ENCODE measurements at places on chromosomes 16 and 17.

DNA sequence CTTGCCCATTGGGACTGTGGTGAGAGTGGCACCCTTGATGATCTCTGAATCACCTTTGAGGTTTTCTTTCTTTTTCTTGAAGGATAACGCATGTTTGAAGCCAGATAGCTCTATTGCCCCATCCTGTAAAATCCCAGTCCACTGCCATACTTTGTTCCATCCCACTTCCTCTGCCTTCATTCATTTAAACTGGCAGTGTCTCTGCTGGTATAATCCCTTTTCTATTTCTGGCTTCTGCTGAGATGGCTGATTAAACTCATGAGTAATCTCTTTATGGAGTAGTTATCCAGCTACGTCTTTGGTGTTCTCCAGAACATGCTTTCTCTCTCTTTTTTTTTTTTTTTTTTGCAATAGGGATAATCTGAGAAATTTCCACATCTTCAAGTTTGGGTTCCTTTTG is 656.5 kb upstream of the SALL1 start:
- no peak for DNase-seq

DNA sequence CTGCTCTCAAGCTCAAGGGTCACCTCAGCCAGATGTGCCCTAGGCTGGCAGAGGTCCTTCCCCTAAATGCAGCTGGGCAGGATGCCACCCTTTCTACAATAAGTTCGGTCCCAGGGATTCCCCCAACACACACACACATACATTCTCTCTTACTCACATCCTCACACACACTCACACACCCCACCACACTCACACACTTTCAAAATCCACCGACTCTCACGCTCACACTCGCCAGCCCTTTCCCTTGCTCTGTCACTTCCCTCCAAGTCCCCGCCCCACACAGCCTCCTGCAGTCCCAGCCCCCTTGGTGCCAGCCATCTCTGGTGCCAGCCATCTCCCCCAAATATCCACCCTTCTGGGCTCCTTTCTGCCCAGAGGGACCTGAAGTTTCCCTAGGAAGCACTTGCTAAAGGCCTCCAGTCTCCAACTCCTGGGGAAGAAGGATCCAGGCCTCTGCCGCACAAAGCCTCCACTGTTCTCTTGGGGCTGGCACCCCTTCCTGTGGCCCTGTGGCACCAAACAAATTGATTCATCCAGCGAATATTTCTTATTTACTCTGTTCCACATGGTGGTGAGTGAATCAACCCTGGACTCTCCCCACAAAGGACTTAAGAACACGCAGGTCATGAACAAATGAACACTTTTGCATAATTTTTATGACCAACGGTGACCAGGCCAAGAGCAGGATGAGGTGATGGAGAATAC is 3.8 kb upstream of the USP36 start:
- no peak for DNase-seq

GRCh38 chr16:58462499-58462996 is 37.4 kb upstream of the NDRG4 start:
- no peak for DNase-seq

GRCh38 chr17:4109449-4109848 is 33.4 kb downstream of the ZZEF1 start:
- no peak for DNase-seq

- no peak for DNase-seq
Observed at GRCh38 chr17:57677301-57677700, 67.8 kb downstream of the CCDC182 start.

DNA sequence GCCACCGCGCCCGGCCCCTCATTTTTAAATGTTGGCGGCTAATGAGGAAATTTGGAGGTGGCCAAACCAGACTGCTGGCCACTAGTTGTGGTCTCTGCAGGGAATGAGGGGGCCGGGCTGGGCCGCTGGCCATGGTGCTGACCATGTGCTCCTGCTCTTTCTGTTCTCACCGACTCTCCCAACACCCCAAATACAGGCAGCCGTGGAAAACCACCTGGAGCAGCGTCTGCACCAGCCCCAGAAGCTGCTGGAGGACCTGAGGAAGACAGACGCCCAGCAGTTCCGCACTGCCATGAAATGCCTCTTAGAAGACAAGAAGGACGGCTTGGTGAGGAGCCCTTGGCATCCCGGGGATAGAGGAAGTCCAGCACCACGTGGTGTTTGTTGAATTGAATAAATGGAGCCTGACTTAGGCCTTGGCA is 21.3 kb downstream of the OTOA start:
- DNase-seq, result no peak

DNA sequence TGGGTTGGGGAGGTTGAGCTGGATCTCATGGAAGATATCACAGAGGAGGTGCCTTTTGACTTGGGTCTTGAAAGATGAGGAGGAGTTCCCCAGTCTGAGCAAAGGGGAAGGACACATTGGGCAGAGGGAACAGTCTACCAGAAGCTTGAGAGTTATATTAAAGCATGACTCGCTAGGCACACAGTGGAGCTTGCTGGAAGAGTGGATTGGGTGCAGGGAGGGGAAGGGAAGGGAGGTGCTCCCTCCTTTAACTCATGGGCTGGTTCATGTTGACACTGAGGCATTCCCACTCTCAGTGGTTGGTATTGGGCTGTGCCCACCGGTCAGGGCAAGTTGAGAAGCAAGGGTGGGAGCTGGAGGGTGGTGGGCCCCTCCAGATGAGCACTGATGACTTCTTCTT is 5.9 kb downstream of the TMEM98 start:
- DNase-seq, result no peak

- DNase-seq, result no peak
Observed at GRCh38 chr17:8055851-8056231, 17.0 kb downstream of the ALOX15B start.

DNA sequence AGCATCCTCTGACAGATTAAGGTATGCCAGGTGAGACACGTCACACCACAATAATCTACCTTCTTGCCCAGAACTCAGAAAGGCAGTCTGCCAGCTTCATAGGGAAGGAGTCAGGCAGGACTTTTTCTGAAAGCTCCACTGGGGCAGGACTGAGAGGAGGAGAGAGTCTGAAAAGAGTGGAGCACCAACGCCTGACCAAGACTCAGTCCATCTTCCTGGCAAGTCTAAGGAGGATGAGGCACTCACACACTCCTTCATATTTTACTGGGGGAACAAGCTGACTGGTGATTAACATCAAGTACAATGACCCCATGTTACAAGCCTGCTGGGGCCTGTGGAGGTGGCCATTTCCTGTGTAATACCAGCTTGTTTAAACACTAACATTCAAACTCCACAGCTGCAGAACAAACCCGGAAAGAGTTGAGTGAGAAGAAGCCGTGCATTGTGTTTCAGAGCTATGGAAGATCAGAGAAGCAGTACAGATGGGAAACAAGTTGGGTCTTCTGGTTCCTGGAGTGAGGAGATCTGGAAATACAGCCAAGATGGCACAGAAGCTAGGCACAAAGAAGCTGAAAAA is 122.4 kb downstream of the HIC1 start:
- DNase-seq, result no peak

- DNase-seq, result no peak
Observed at GRCh38 chr17:30819971-30820705, 4.4 kb downstream of the CRLF3 start.

- DNase-seq, result no peak
Observed at GRCh38 chr17:75454193-75454592, 2.2 kb upstream of the TMEM94 start.

GRCh38 chr17:71117466-71117865 is 948.1 kb downstream of the KCNJ2 start:
- DNase-seq, result no peak

DNA sequence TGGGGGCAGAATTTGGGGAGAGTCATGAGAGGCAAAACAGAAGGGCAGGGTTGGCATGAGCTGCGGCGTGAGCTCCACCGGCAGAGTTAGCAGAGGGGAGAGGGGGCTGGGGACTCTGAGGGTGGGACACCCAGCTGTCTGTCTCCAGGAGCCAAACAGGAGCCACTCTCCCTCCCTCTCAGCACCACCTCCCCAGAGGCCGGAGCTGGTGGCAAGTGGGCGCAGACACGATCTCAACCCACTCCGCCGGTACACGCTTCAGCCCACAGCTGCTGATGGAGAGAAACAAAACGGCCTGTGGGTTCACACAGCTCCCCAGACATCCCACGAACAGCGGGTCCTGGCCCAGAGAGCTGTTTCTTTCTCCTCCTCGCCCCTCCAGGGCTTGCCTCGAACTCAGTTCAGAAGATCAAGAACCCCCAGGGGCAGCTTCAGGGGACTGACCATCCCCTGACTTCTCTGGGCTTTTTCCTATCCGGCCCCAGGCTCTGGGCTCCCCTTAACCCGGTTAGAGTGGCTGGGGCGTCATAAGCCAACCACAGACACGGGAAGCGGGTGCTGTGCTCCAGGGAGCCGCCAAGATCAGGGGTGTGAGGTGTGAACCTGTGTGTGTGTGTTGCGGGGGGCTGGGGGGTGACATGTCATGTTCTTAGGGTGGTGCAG is 7.6 kb downstream of the RHBDF2 start:
- no peak for DNase-seq

DNA sequence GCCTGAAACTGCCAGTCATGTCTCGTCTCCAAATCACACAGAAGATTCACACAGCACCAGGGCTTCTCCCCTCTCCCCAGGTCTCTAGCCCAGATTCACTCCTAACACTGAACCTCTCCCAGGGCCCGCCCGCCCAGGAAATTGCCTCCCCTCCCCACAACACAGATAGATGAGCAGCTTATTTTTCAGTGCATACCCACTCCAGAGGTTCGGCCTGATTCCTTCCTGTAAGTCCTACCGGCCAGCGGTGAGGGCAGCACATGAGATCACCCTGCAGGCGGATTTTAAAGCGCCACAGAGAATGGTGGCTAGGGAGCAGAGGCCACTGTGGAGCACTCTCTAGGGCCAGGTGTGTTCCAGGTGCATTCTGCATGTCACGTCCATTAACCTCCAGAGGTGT is 301.8 kb downstream of the IRF8 start:
- DNase-seq, result no peak

GRCh38 chr17:71188811-71189492 is 931.9 kb upstream of the SOX9 start:
- DNase-seq, result no peak

- no peak for DNase-seq
Observed at GRCh38 chr17:40490289-40490853, 11.1 kb downstream of the TNS4 start.

GRCh38 chr16:4435337-4436067 is 9.8 kb downstream of the DNAJA3 start:
- DNase-seq, result no peak

DNA sequence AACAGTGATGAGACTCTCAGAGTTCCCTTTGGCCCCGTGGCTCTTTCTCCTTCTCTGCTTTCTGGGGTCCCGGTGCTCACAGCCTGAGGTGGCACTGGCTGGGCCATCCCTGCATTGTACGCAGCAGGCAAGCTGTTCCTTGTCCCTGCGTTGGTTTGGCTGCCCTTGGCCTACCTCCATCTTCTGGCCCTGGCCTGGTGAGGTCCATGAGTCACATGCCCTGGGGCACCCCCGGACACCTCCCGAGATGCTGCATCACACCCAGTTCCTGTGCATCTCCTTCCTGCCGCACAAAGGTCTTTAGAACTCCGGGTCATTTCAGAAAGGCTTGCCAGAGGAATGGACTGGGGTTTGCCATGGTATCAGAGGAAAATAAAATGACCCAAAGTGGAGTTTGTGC is 9.5 kb downstream of the SULT1A2 start:
- no peak for DNase-seq

DNA sequence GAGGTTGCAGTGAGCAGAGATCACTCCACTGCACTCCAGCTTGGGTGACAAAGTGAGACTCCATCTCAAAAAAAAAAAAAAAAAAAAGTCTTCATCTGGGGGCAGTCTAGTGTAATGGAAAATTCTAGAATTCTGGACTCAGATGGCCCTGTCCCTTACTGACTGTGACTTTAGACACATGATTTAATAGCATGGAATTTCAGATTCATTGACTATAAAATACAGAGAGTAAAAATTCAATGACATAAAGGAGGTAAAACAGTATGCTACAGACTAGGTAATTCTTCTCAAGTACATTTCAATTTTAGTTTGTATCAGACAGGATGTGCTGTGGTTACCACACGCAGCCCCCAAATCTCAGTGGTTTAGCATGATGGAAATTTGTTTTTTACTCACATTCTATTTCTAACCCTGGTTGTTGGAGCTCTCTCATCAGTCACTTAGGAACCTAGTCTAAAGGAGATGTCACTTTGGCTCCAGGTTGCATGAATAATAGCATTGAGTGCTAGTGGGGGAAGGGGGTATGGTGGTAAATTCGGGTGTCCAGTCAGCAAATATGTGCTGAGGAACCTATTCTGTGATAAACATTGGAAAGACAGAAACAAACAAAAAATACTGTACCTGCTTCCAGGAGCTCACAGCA is 444.0 kb downstream of the XYLT1 start:
- no peak for DNase-seq

GRCh38 chr17:38687286-38687685 is 12.5 kb upstream of the EPOP start:
- no peak for DNase-seq

DNA sequence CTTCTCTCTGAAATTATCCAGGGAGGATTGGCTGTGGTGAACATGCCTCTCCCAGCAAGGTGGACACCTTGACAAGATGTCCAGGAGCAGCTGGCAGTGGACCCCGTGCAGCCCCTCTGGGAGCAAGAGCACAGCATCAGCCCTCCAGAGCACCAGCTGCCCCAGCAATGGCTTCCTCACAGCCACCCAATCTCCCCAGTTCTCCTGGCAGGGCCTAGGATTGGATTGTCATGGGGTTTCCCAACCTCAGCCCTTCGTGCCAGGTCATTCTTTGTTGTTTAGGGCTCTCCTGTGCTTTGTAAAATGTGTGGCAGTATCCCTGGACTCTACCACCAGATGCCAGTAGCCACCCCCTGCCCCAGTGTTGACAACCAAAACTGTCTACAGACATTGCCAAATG is 1.8 kb upstream of the KRT36 start:
- DNase-seq, result no peak

DNA sequence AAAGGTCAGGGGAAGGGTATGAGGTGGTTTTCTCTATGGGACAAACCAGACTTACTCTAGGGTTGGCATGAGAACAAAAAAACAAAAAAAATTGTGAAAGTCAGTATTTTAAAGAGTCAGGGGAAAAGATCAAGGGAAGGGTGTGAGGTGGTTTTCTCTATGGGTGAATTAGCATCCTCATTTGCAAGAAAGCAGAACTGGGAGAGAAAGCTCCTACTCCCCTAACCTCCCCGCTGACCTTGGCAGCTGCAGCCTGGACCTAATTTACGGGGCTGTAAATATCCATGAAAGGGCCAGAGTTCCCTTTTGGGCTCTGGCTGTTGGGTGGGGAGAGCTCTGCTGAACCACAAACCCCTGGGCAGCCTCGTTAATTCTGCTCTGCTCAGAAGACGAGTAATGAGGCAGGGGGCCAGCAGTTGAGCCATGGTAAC is 10.6 kb downstream of the RHBDL3 start:
- DNase-seq, result no peak

- DNase-seq, result no peak
Observed at GRCh38 chr16:73775841-73776388, 520.7 kb upstream of the PSMD7 start.

GRCh38 chr16:35296962-35297653 is 1837.7 kb downstream of the TP53TG3F start:
- DNase-seq, result no peak

GRCh38 chr17:64498308-64499203 is 1.7 kb upstream of the POLG2 start:
- no peak for DNase-seq

All from forelimb muscle (tissue), 1 donor.